ENCODE measurements at places on chromosomes 11 and 22. TPM values are rescaled to one million over a fixed set of nuclear protein-coding genes. Genes with fewer than 3 reads are reported as not detected.
A peak's percentile ranks its signal among the peaks of the same experiment; 100 is the strongest.

The OR10D3 gene
- total RNA-seq, result not detected

The OR51E1 gene
- not detected for total RNA-seq

The RAB39A gene
- total RNA-seq, result not detected

The KRTAP5-11 gene
- not detected for total RNA-seq

The MS4A1 gene
- not detected for total RNA-seq

The TRIM68 gene
- total RNA-seq, result 15.2 TPM

The NCF4 gene
- total RNA-seq, result not detected

- H3K36me3 ChIP-seq, result 0 out of 2 replicates have a peak, but pooled peaks cover 2% of the 10 kb centered on the region
- H3K27me3 ChIP-seq, result no peaks in the 10 kb centered on the region
- H3K4me1 ChIP-seq, result peaks cover 32% of the 10 kb centered on the region
These were observed 560.9 kb downstream of the MIAT start for GRCh38 chr22:27218012-27218920.

DNA sequence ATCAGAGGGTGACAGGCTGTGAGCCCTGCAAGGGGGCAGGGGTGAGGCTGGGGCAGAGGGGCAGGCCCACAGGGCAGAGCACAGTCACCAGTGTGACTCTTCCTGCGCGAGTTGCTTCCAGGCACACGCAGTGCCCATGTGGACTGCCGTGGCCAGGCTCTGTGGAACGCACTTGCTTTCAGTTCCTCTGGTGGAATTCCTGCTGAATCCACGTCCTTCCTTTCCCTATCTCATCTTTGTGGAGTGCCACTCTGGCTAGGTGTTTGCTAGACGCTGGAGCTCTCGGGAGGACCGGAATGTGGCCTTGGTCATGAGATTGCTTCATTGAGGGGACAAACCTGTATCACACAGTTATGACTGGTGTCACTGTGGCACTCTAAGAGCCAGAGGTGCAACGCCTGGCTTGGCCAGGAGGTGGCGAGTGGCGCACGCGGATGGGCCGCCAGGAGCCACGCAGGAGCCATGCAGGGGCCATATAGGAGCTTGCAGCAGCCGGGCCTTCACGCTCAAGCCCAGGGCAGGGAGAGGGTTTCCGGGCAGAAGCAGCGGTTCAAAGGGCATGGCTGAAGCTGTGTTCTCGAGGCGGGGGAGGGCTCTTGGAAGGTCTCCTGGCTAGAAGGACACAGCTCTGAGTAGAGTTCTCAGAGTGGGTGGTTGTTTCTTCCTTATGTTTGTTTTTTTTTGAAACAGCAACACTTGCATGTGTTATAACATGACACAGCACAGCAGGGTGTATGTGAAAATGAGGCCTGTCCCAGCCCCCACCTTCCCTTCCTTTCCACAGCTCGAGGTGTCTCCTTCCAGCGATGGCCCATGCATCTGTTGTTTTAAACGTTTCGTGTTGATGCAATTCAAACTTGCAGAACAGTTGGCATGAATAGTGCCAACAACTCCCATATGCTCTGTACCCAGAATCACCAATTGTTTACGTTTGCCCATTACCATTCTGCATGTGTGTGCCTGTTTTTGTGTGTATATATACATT, 36.2 kb downstream of the TBC1D22A start:
- no peak overlapping the region for H3K27ac ChIP-seq
- H3K4me1 ChIP-seq, result no peaks in the 10 kb centered on the region
- no peak overlapping the region for H3K4me3 ChIP-seq
- no peaks in the 10 kb centered on the region for H3K36me3 ChIP-seq
- peak; percentile 83 for DNase-seq

DNA sequence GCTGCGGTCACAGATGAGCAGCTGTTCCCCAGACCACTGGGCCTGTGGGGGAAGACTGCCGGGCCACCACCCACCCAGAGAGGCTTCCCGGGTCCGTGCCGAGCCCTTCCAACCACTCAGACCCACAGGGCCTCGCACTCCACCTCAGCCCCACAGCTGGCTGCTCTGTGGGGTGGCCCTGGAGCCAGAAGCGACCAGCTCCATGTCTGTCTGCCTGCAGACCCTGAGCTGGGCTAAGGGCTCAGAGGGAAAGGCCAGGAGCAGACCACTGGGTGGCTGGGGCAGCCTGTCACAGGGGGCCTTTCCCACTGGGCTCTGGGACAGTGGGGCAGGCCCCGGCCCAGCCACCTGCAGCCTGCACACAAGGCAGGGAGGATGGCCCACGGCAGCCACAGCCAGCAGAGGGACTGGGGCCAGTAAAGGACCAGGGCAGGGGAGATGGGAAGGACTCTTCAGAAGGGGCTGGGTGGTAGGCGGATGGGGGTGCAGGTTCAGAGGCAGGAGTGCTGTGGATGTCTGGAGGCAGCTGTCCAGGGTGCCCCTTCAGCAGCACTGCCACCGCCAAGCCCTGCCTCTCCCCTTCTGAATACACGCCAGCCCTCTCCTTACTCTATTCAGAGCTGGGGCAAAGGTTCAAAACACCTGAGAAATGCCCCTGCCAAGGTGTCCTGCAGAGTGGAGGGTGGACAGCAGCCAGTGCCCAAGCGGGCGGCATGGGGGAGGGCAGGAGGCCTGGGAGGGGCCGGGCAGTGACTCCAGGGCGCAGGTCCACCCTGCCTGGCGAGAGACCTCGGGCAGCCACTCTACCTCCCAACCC, 32.2 kb downstream of the GNB1L start:
- H3K4me1 ChIP-seq, result no peaks in the 10 kb centered on the region
- no peak overlapping the region for H3K27ac ChIP-seq
- no peaks in the 10 kb centered on the region for H3K36me3 ChIP-seq
- no peak for DNase-seq

GRCh38 chr11:112617977-112618826, 343.0 kb upstream of the NCAM1 start:
- H3K27ac ChIP-seq, result no peak overlapping the region
- H3K4me1 ChIP-seq, result peaks cover 5% of the 10 kb centered on the region

DNA sequence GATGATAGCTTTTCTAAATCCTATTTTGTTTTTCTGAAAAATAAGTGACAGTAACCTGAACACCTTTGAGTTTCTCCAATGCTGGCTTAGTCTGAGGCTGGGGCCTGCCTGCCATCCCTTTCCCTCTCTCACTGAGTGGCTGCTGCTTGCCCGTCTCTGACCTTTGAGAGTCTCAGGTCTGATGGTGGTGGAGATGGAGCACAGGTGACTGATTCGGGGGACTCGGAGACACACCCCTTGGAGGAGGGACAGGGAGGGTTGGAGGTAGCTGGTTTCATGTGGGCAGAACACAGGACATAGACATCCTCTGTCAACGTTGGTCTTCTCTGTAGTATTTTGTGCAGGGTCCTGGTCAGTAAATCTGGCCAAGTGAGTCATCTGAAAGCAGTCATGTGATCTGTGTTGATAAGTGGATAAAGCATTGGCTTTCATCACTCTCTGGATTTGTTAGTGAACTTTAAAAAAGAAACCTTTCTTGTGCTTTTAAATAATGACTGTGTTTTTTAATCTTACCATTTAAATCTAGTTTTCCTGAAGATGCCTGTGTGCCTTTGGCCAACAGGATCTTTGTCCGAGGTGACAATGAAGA, 47.1 kb upstream of the CLDN5 start:
- no peak overlapping the region for H3K27ac ChIP-seq
- H3K27me3 ChIP-seq, result no peaks in the 10 kb centered on the region
- no peak overlapping the region for H3K4me3 ChIP-seq
- no peak for DNase-seq

- DNase-seq, result no peak
- no peaks in the 10 kb centered on the region for H3K36me3 ChIP-seq
- H3K4me1 ChIP-seq, result peaks cover 2% of the 10 kb centered on the region
These were observed 25.3 kb downstream of the PRCP start for GRCh38 chr11:82874646-82875523.

GRCh38 chr11:46277313-46277621, 195 bp upstream of the CREB3L1 start:
- DNase-seq, result peak; percentile 92
- no peaks in the 10 kb centered on the region for H3K36me3 ChIP-seq
- peak overlapping the region; percentile 92 for H3K4me3 ChIP-seq
- H3K27ac ChIP-seq, result peak overlapping the region; percentile 77
- no peaks in the 10 kb centered on the region for H3K27me3 ChIP-seq

- no peak overlapping the region for H3K27ac ChIP-seq
- H3K4me1 ChIP-seq, result peaks cover 17% of the 10 kb centered on the region
- H3K36me3 ChIP-seq, result no peaks in the 10 kb centered on the region
- H3K27me3 ChIP-seq, result no peaks in the 10 kb centered on the region
- DNase-seq, result no peak
These were observed 149.3 kb downstream of the RBFOX2 start for GRCh38 chr22:35879351-35879750.

- no peaks in the 10 kb centered on the region for H3K36me3 ChIP-seq
- H3K4me3 ChIP-seq, result no peak overlapping the region
- H3K27ac ChIP-seq, result no peak overlapping the region
- H3K4me1 ChIP-seq, result no peaks in the 10 kb centered on the region
- no peaks in the 10 kb centered on the region for H3K27me3 ChIP-seq
These were observed 65.3 kb downstream of the ABTB2 start for GRCh38 chr11:34292546-34292945.

GRCh38 chr11:17873586-17873985, 139.0 kb downstream of the KCNC1 start:
- no peak overlapping the region for H3K27ac ChIP-seq
- no peak overlapping the region for H3K4me3 ChIP-seq
- no peaks in the 10 kb centered on the region for H3K4me1 ChIP-seq
- no peaks in the 10 kb centered on the region for H3K36me3 ChIP-seq
- H3K27me3 ChIP-seq, result no peaks in the 10 kb centered on the region
- DNase-seq, result no peak

GRCh38 chr22:31291481-31292235, 630 bp downstream of the PIK3IP1 start:
- H3K4me1 ChIP-seq, result peaks cover 18% of the 10 kb centered on the region
- no peaks in the 10 kb centered on the region for H3K36me3 ChIP-seq
- DNase-seq, result peak; percentile 60

- peak; percentile 82 for DNase-seq
- peak overlapping the region; percentile 67 for H3K27ac ChIP-seq
- peaks cover 22% of the 10 kb centered on the region for H3K36me3 ChIP-seq
- H3K27me3 ChIP-seq, result no peaks in the 10 kb centered on the region
- H3K4me3 ChIP-seq, result peak overlapping the region; percentile 6
These were observed 17.3 kb upstream of the RAPSN start for GRCh38 chr11:47466201-47466600.

GRCh38 chr11:2771758-2772466, 72.1 kb upstream of the KCNQ1OT1 start:
- no peak overlapping the region for H3K4me3 ChIP-seq
- no peak overlapping the region for H3K27ac ChIP-seq
- no peaks in the 10 kb centered on the region for H3K36me3 ChIP-seq
- DNase-seq, result no peak
- peaks cover 3% of the 10 kb centered on the region for H3K4me1 ChIP-seq

DNA sequence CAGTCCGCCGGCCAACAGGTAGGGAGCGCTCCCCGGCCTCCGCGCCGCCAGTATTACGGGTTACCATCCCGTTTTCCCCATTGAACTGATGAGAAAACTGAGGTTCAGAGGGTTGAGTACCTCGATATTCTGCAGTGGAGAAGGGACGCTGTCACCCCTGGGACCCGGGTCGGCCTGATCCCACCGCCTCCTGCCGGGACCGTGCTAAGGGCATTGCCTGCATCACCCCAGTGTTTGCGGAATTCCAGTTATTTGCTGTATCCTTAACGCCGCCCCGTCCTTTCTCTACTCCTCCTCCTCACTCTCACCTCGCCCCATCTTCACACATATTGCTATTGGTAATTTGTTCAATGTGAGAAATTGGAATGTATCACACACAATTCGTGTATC, 370 bp upstream of the A4GALT start:
- peak; percentile 47 for DNase-seq
- H3K27me3 ChIP-seq, result no peaks in the 10 kb centered on the region
- H3K27ac ChIP-seq, result no peak overlapping the region
- H3K4me1 ChIP-seq, result peaks cover 15% of the 10 kb centered on the region
- no peaks in the 10 kb centered on the region for H3K36me3 ChIP-seq
- peak overlapping the region; percentile 77 for H3K4me3 ChIP-seq

DNA sequence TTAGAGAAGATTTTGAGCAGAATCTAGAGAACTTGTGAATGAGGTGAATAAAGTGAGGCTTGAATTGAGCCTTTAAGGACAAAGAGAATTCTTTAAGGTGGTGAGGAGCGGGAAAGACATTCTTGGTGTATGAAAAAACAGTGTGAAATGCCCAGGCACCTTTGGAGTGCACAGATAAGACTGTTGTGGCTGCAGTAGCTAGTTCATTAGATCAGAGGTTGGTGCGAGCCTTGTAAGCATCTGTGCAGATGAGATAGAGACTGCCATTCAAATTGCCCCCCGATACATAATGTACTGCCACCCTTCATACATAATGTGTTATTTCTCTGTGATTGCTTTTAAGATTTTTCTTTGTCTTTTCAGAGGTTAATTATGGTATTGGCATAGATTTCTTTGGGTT, 31.3 kb downstream of the ATXN10 start:
- DNase-seq, result no peak
- H3K36me3 ChIP-seq, result peaks cover 63% of the 10 kb centered on the region
- H3K27ac ChIP-seq, result no peak overlapping the region
- no peak overlapping the region for H3K4me3 ChIP-seq
- H3K4me1 ChIP-seq, result peaks cover 1% of the 10 kb centered on the region

DNA sequence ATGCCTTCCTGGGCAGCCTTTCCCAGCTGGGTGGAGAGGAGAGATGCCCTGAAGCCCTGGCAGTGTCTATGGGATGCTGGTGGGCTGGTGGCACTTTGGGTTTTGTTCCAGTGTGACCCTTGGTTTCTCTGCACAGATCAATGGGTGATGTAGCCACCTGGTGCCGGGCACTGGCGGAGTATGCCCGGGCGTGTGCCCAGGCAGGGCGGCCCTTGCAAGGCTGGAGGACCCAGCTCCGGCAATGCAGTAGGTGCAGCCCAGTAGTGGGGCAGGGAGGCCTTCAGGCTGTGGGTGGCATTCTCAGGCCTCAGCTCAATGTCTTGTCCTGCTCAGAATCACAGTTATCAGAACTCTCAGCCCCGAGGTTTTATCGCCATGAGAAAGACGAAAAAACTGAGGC, 11.9 kb downstream of the OTOG start:
- H3K4me1 ChIP-seq, result no peaks in the 10 kb centered on the region
- 0 out of 2 replicates have a peak, but pooled peaks cover 12% of the 10 kb centered on the region for H3K27me3 ChIP-seq
- no peaks in the 10 kb centered on the region for H3K36me3 ChIP-seq
- no peak for DNase-seq

- peak; percentile 91 for DNase-seq
- H3K4me1 ChIP-seq, result peaks cover 5% of the 10 kb centered on the region
- H3K36me3 ChIP-seq, result no peaks in the 10 kb centered on the region
- H3K4me3 ChIP-seq, result no peak overlapping the region
- no peak overlapping the region for H3K27ac ChIP-seq
These were observed 35.3 kb upstream of the NECTIN1 start for GRCh38 chr11:119764108-119764868.

DNA sequence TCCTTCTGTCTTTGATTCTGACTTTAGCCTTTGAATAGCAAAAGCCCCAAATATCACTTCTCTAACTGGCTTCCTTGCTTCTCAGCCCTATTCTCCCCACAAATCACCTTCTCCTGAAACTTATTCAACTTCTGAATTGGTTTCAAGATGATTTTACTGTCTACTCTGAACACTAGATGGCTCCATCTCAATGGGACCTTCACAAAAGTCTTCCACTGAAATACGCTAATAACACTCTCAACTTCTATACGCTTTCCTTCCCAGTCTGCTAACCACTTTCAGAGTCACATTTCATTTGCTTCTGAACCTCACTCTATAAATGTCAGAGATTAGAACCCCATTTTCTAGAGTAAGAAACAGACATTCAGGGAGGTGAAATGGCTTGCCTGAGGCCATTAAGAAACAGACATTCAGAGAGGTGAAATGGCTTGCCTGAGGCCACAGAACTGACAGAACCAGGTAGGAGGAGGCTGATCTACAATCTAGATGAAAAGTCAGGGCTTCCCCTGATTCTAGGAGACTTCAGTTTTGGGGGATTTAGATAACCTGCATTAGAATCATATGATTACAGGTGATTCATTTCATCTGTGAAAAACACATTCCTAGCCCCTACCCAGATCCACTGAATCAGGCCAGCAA, 20.6 kb downstream of the MORC2 start:
- peaks cover 66% of the 10 kb centered on the region for H3K36me3 ChIP-seq
- H3K4me3 ChIP-seq, result no peak overlapping the region
- no peaks in the 10 kb centered on the region for H3K4me1 ChIP-seq
- DNase-seq, result peak; percentile 71
